GM04503 (cell line): ENCODE measurements at places on chromosomes 5 and 9.

DNA sequence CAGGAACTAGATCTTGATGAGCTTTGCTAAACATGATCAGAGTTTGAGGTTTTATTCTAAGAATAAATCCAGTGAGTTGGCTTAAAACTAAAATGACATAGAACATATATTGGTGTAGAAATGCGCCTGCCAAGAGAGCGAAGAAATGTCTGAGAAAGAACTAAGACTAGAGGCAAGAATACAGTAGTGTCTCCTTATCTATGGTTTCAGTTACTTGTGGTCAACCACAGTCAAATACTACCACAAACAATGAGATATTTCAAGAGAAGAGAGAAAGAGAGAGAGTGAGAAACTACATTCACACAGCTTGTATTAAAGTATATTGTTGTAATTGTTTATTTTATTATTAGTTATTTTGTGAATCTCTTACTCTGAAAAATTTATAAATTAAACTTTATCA is 254.4 kb upstream of the CDH10 start:
- DNase-seq: no peak

- no peak for DNase-seq
Observed at GRCh38 chr9:75889977-75890471, 449 bp upstream of the PCSK5 start.

GRCh38 chr9:36572515-36573418 is at the start of gene MELK:
Gene MELK, plus strand, starts transcription at chr9:36572895. Its CDS starts 8,787 bp downstream, at chr9:36581682.
- DNase-seq: no peak

GRCh38 chr9:124009531-124010217 is 1.9 kb upstream of the LHX2 start:
- no peak for DNase-seq

GRCh38 chr5:117463881-117464570 is 889.4 kb upstream of the SEMA6A start:
- no peak for DNase-seq
